ENCODE measurements at places on chromosomes 4 and X.
A peak's percentile ranks its signal among the peaks of the same experiment; 100 is the strongest.

- DNase-seq: no peak
These were observed 251.6 kb downstream of the CRLF2 start for GRCh38 chrX:960821-961220.

DNA sequence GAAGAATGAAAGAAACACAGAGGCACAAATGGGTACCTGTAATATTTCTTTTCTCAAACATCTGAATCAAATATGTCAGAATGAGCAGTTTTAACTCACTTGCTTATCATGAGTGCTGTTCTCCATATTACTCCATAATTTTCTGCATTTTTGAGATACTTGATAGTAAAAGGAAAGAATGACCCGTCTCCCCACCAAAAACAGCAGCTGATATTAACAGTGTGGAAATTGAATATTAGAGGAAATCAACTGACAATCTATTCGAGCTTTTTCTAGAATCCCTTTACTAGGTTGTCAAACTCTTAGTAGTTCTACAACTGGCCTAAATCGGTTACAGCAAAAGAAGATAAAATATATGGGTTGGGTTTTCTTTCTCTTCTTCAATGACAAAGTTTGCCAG is 49.9 kb upstream of the HELT start:
- no peak for DNase-seq

DNA sequence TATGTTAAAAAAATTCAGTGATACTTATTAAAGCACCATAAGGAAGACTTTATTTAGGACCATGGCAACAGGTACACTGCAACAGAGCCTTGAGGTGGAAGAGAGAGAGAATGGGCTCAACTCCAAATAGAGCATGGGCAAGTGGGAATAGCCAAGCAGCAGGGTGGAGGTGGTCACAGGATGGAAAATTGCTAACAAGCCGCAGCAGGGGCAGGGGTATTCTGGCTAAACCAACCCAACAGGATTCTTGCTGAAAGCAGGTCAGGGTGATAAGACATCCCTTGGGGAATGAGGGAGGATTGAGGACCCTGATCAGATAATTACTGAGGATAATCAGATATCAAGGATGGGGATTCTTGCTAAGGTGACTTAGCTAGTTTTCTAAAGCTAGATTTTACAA is 177.5 kb downstream of the ZIC3 start:
- DNase-seq: no peak

DNA sequence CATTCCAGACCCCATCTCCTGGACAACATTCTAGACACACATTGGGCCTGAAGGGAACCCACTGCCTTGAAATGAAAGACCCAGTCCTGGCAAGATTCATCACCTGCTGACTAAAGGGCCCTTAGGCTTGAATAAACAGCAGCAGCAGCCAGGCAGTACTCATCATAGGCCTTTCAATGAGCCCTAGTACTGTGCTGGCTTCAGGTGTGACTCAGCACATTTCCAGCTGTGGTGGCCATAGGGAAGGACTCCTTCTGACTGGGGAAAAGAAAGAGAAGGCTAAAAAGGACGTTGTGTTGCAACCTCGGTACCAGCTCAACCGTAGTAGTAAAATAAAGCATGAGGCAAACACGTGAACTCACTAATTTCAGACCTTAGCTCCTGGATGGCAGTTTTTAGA is 344.0 kb downstream of the ACTRT1 start:
- DNase-seq: no peak

DNA sequence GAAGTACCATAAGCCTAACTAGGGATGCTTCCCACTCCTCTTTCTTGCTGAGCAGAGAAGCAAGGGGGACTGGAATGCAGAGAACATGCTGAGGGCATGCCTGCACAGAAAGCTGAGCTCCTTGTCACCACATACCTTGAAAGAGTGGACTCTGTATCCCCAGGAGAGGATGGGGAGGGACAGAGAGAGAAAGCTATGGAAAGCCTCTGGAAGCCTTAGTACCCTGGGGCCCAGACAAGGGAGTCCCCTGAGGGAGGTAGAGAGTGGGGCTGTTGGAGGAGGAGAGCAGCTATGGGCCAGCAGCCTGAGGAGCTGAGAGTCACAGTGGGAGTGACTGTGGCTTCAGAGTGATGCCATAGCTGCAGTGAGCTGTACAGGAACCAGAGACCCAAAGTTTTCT is 77.9 kb downstream of the RTL9 start:
- DNase-seq: no peak

GRCh38 chr4:142158980-142159379 is 522.6 kb downstream of the IL15 start:
- DNase-seq: no peak

GRCh38 chrX:118974908-118975671 is 672 bp downstream of the LONRF3 start:
- DNase-seq: peak; percentile 50

- no peak for DNase-seq
These were observed 357.9 kb downstream of the PPP3CA start for GRCh38 chr4:100989401-100989800.

DNA sequence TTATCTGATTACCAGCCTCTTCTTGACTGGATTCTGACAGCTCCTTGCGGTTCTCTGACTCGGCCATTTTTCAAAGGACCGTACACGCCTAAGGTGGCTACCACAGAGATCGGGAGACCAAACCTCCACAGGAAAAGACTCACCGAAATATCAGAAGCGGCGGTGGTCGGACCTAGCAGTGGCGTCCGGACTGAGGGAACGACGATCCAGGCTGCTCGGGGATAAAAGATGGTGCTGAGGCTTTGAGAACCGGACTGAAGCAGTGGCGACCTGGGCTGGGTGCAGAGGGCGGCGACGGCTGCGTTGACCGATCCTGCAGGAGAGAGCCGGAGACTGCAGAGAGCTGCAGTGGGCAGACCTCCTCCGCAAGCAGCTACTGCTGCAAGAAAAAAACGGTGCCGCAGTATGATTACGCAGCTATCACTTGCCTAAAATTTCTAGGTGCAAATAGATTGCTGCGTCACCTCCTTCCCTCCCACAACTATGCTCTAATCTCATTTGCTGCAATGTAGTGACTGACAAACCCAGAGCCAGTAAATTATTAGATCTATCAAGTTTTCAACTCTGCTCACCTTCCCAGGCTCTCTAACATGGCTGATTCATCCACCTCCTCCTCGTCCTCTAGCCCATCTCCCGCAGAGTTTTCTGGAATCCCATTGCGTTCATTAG is at the start of gene NAP1L2:
Gene NAP1L2, minus strand, starts transcription at position 426 of the 669 bp plus-strand sequence. Its CDS starts 359 bp downstream, at position 67.
- DNase-seq: no peak

DNA sequence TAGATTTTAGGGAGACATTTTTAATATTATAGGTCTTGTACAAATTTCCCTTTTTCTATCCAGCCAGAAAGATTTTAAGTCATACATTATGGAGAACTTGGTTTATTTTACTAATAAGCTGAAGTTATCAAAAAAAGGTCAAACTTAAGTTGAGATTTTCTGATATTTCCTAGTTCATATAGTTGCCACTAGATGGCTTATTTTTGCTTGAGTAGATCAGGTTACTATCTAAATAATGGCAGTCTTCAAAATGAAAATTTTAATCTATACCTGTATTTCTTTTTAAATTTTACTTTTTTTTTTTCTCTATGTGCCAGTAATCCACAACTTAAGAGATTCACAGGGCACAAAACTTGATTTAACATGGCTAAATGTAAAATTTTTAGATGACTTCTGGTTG is 52.3 kb downstream of the USP9X start:
- no peak for DNase-seq

GRCh38 chr4:151584101-151584500 is 175.1 kb downstream of the FHIP1A start:
- DNase-seq: no peak

- DNase-seq: no peak
These were observed 88.8 kb downstream of the BCOR start for GRCh38 chrX:40008791-40009461.

DNA sequence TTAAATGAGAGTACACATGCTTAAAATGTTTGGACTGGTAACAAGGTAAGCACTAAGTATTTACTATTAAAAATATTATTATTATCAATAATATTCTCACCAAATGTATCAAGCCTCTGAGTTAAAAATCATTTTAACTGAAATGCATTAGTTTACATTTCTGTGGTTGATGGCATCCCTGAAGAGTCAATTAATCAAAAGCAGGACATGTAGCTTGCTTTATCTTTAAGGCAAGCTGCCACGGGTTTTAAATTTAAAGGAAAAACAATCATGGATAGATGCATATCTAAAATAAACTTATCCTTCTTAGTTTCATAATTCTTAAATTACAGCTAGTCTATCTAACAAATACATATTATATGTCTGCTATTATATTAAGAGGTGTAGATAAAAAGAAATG is 584.8 kb upstream of the INTU start:
- DNase-seq: no peak

DNA sequence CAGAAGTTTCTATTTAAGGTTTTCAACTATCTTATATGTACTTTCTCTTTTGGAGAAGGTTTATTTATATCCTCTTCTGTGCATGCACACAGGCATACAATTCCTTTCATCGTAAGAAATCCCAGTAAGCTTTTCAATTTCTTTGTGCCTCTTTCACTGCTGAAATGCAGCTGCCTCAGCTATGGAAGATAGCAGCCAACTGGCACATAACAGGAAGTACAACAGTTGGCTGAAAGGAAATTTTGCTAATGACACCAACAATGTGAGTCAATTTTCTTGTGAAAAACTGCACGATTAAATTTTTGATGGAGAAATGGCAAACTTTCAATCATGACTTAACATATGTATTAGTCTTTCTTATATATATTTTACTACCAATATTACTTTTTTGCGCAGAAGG is 74.5 kb upstream of the PAQR3 start:
- DNase-seq: no peak

GRCh38 chr4:151799417-151800012 is 38.7 kb upstream of the GATB start:
- no peak for DNase-seq

GRCh38 chrX:46180258-46180687 is 364.9 kb downstream of the ZNF674 start:
- DNase-seq: no peak
